ENCODE measurements at places on chromosomes 7 and 10.

GRCh38 chr10:123136221-123136805 is 543 bp downstream of the HMX3 start:
- no peak for DNase-seq

- DNase-seq, result no peak
Observed at GRCh38 chr7:71326595-71326994, 194.7 kb downstream of the GALNT17 start.

DNA sequence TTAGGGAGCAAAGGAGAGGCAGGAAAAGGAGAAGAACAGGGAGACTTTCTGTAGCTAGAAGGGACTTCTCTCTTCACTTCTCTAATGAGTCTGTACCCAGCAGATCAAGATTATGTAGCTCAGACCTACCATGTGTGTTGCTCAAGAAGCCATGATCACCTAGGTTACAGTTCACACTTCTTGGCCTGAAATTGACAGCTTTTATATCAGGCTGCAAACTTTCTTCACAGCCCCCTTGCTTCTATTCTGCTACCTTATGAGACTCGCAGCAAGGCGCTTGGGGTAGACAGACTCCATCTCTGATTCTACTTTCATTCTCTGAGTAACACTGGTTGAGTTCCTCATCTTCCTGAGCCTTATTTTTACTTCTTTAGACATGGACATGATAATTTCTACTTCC is 19.6 kb upstream of the GIMAP2 start:
- no peak for DNase-seq

GRCh38 chr10:7984896-7985295 is 69.6 kb upstream of the GATA3 start:
- DNase-seq, result no peak

GRCh38 chr10:70376436-70377378 is 5.7 kb downstream of the LRRC20 start:
- no peak for DNase-seq

- no peak for DNase-seq
Observed at GRCh38 chr10:51108406-51108805, 34.1 kb downstream of the PRKG1 start.

GRCh38 chr10:67695555-67695954 is 440 bp downstream of the CTNNA3 start:
- no peak for DNase-seq
